ENCODE measurements at places on chromosomes 5 and 9.

GRCh38 chr9:111016426-111017045 is 21.7 kb downstream of the LPAR1 start:
- DNase-seq = no peak

DNA sequence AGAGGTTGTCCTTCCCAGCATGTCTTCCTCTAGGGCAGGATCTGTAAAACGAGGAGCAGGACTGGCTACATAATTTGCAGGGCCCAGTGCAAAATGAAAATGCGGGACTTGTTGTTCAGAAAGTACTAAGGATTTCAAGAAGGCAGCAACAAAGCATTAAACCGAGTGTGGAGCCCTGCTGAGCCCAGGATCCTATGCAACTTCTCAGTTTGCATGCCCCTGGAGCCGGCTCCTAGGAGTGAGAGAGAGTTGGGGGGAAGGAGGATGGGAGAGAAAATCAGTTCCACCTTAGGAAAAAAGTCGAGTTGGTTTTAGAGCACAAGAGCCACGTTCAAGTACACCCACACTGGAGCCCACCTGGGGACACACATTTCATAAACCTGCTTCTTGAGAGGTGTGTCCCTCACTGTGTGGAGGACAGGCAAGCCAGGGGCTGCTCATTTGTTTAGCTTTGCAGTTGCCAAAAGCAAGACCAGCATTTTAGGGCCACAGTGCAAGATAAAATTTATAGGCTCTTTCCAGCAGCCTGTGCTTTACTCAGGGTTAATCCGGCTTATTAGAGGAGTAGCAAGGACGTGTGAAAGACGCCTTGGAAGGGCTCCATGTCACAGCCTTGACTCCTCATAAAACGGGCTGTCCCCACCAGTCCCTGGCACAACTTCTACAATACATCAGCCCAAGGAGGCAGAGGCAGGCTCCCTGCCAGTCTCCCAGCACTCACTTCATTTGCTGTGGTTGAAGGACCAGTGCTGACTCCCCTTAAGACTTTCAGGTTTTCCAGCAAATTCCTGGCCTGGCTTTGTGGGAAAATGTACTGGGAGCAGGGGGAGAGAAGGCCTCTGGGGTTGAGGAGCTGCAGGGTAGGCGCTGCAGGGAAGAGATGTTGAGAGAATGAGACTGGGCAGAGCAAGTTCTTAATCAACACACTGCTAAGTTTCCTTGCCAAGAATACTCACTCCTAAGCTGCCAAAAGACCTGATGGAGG is 159.7 kb upstream of the SEMA6A start:
- no peak for DNase-seq

- no peak for DNase-seq
These were observed 80.8 kb downstream of the HRH2 start for GRCh38 chr5:175738602-175739133.

GRCh38 chr9:76445976-76446375 is 13.0 kb upstream of the GCNT1 start:
- DNase-seq = no peak

- no peak for DNase-seq
These were observed 88.1 kb downstream of the KCNN2 start for GRCh38 chr5:114449860-114450421.
